ENCODE measurements at places on chromosomes 2 and 18. TPM values are rescaled to one million over a fixed set of nuclear protein-coding genes. Genes with fewer than 3 reads are reported as not detected.

Gene EIF2AK2
- total RNA-seq: 47.8 TPM

Gene OTX1
- total RNA-seq: 4.0 TPM

Gene FTCDNL1
- total RNA-seq: 12.5 TPM

Gene KATNAL2
- total RNA-seq: 12.8 TPM

Gene ABCG5
- 0.59 TPM for total RNA-seq

Gene GALNT3
- total RNA-seq: 6.7 TPM

Gene ARHGAP15
- 8.4 TPM for total RNA-seq

Gene THAP4
- 56.4 TPM for total RNA-seq

Gene HOXD8
- not detected for total RNA-seq

Gene NCOA1
- 101 TPM for total RNA-seq

Gene RESP18
- total RNA-seq: 0.83 TPM

Gene LAMA3
- total RNA-seq: 6.5 TPM

Gene SLC4A3
- 63.1 TPM for total RNA-seq

Gene GALNT13
- 27.8 TPM for total RNA-seq

Gene NCKAP1
- 213 TPM for total RNA-seq

Gene GULP1
- 35.4 TPM for total RNA-seq

Gene LIMS4
- total RNA-seq: 0.29 TPM

Gene FBLN7
- 18.9 TPM for total RNA-seq

Gene ZNF804A
- total RNA-seq: 7.0 TPM

Gene SERPINB4
- not detected for total RNA-seq

Gene PLA2R1
- total RNA-seq: 4.7 TPM

Gene RAD51AP2
- total RNA-seq: 0.49 TPM

Gene MEIS1
- total RNA-seq: 22.0 TPM

Gene RSAD2
- total RNA-seq: 8.7 TPM

Gene RNF181
- total RNA-seq: 81.2 TPM

Gene THSD7B
- total RNA-seq: 1.9 TPM

Gene CRYGC
- not detected for total RNA-seq

Gene TRABD2A
- 9.6 TPM for total RNA-seq

Gene ONECUT2
- 2.4 TPM for total RNA-seq

Gene AQP12B
- total RNA-seq: not detected

Gene RNF152
- 15.1 TPM for total RNA-seq

Gene CEP76
- 15.0 TPM for total RNA-seq

Gene LRRC30
- not detected for total RNA-seq

Gene DHX57
- 27.6 TPM for total RNA-seq

Gene KLHL41
- 2.6 TPM for total RNA-seq

Gene HSBP1L1
- 13.6 TPM for total RNA-seq

Gene FKBP1B
- 36.0 TPM for total RNA-seq

Gene NDC80
- not detected for total RNA-seq

Gene SLC16A14
- total RNA-seq: 18.6 TPM

Gene ANKRD30BL
- total RNA-seq: 23.4 TPM

Gene DSG4
- not detected for total RNA-seq

Gene SERPINB3
- not detected for total RNA-seq

Gene MEP1B
- not detected for total RNA-seq

Gene VWA3B
- 1.1 TPM for total RNA-seq

Gene FEV
- total RNA-seq: not detected

Gene ST6GAL2
- 38.7 TPM for total RNA-seq

Gene SEPTIN10
- total RNA-seq: 34.6 TPM

Gene UGT1A5
- total RNA-seq: not detected

Gene SPP2
- not detected for total RNA-seq

Gene MAPK4
- 95.1 TPM for total RNA-seq

Gene XIRP2
- not detected for total RNA-seq

Gene TNFRSF11A
- 6.6 TPM for total RNA-seq

Gene TFCP2L1
- total RNA-seq: 1.3 TPM
